ENCODE measurements at places on chromosomes 1 and 21.

DNA sequence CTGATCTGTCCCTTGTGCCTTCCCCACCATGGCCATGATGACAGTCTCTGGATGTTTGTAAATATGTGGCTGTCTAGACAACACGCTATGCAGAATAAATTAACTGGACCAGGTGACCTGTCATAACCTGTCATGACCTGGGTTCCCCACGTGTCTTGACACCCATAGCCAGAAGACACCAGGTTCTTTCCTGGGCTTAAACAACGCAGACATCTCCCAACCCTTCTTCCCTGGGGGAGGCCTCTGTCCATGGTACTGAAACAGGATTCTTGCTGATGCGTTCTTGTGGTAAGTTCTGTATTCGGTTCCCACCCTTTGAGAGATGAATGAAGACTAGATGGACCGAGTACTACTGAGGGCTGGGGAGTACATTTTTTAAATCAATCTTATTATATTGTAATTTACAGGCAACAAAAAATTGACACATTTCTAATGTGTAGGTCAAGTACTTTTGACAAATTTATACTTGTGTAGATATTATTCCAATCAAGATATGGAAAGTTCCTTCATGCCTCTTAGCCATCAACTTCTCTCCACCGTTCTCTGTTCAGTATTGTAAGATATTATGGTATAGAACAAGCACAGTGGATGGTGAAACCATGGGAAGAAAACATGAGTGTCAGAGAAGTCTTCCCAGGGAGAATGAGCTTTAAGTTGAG, 738.8 kb downstream of the PTPRU start:
- DNase-seq, result peak; percentile 57

DNA sequence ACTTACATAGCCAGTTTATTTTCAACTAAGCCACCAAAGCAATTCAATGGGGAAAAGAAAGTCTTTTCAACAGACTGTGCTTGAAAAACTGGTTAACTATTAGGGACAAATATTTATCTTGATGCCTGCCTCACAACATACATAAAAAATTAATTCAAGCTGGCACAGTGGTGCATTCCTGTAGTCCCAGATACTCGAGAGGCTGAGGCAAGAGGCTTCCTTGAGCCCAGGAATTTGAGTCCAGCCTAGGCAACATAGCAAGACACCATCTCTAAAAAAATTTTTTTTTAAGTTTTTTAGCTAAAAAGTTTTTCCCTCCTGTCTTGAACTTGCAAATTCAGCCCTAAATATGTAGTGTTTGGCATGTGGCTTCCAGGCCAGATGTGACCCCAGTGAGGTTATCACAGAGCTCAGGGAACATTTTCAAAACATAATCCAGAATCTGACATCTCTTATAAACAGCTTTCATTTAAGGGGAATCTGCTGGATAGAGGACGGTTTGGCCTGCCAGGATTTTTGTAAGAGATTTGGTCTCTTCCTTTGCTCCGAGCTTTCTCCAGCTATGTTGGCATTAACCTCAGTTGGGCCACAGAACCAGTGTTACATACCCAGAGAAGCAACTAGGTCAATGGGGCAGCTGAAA, 46.4 kb downstream of the COL6A1 start:
- DNase-seq, result no peak

DNA sequence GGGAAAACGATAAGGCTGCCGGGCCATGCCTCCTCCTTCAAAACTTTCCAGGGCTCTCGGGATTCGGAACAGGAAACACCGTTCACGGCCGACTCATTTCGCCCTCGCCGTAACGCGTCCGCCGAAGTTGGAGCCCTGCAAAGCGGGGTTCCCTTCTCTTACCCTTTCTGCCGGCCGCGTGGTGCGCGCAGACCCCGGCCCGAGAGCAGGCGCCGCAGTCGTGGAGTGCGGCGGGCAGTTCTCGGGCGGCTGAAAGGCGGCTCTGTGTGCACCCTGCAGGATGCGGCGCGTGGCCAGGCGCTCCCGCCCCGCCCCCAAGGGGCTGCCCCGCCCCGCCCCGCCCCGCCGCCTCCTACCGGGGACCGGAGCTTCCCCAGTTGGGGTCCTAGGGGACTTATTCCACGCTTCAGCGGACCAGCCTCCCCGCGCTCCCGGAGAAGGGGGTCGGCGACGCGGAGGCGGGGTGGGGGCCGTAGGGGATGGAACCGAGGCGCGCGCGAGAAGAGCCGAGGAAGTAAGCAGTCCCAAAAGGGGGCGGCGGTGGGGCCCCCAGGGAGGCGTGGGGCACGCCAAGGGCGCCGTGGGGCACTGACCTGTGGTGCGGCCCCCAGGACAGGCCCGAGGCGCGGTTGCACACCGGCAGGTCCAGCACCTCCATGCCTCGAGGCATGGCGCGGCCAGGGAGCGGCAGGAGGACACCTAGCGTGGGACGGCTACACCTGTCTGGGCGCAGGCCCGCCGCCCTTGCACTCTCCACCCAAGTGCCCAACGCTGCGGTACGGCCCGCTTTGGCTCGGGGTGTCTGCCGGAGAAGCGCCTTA, at the start of gene MCOLN2:
Gene MCOLN2 (minus strand): TSS at position 268 of the 821 bp plus-strand sequence. CDS start 241 bp downstream, at position 27.
- peak; percentile 24 for DNase-seq

GRCh38 chr21:15749861-15750159, 20.0 kb downstream of the USP25 start:
- DNase-seq, result no peak

DNA sequence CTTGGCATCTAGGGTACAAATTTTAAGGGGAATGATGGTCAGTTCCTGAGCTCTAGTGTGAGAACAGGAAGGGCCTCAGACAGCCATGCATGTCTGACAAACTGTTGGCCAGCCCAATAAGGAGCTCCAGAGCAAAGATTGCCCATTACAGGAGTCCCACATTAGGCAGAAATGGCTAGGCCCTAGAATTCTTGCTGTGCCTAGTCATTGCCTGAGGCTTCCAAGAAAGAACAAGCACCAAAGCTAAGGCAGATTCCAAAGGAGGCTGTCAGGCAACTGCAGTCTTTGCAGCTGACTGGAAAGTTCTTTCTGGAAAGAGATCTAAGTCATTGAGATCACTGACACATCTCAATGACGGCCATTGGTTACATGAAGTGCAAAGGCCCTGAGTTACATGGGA, 3.9 kb upstream of the STIL start:
- DNase-seq, result no peak

- DNase-seq, result no peak
Observed at GRCh38 chr1:154264454-154264853, 8.0 kb upstream of the HAX1 start.

DNA sequence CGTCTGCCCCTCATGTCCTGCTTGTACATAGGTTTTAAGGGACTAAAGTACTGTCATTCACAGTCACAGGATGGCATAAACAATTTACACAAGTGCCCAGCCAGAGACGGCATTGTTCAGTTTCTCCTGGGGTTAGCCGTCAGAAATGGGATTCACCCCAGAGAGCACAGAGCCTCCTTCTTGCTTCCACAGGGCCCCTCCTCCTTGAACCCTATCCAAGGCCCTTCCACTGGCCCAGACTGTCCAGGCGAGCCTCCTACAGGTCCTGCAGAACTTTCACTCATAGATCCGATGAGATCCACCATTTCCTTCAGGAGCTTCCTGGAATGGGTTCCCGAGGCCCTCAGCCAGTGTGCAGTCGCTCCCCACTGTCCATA, 10.0 kb downstream of the AVPR1B start:
- no peak for DNase-seq

DNA sequence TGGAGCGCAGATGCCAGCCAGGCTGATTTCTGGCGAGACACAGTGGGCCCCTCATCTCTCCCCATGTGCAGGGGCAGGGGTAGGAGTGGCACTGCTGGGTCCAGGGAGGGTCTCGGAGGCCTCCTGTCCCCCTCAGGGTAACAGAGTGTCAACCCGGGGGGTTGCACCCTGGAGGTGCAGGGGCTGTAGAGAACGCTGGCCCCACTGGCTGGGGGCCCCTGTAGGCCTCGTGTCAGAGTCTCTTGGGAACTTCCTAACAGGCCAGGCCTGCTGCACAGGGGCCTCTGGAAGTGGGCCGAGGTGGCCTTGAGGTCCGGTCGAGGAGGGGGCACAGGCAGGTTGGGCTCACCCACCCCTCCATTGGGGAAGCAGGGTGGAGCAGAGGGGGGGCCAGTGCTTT, 38.9 kb upstream of the AJAP1 start:
- no peak for DNase-seq

DNA sequence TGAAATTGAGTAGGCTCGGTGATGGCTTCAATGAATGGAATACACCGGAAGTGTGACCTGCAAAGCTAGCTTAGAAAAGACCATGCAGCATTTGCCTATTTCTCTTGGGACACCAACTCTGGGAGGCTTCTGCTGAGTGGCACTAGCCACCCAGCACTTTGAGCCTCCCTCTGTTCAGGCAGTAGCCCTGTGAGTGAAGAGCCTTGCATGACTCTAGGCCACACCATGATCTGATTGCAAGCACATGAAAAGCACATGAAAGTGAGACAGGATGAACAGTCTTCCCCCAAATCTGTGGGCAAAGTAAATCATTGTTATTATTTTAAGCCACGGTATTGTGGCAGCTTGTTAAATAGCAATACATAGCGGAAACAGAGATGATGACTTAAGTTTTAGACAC, 2.8 kb downstream of the CD48 start:
- no peak for DNase-seq

GRCh38 chr1:64631346-64632034, 113.4 kb upstream of the RAVER2 start:
- no peak for DNase-seq

- no peak for DNase-seq
Observed at GRCh38 chr1:65066419-65066765, 81.6 kb upstream of the AK4 start.

DNA sequence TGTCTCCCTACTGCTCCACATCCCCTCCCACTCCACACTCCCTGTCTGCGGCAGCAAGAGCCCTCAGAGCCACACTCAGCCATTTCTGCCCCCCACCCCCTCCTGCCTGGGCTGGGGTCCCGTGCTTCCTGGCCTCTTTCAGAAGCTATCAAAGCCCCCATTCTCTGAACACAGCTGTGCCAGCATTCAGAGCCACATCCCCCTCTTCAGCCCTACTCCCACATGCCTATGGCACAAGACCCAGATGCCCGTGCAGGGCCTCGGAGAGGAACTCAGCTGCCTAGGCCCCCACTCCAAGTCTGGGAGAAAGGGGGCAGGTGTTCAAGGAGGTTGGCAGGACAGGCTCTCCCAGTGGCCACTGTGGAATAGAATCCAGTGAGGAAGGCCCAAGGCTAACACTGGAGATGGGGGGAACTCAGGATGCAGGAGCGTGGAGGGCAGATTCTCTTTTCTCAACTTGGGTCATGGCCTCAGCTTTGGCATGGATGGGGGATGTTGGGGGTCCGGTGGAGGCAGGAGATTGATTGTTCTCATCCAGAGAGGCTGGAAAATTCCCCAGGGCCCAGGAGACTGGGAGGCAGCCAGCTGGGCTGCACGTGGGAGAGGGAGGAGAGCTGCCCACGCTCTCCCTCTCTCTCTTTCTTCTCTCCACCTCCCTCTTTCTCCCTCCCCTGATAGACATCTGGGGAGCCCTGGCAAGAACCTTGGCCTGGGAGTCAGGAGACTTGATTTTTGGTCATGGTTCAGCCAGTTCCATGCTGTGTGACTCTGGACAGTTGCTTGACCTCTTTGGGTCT, 3.5 kb upstream of the BCAN start:
- DNase-seq, result no peak

Measured in left kidney (tissue), 8 donors.